ENCODE measurements at places on chromosomes 6 and 20.
A peak's percentile ranks its signal among the peaks of the same experiment; 100 is the strongest.

DNA sequence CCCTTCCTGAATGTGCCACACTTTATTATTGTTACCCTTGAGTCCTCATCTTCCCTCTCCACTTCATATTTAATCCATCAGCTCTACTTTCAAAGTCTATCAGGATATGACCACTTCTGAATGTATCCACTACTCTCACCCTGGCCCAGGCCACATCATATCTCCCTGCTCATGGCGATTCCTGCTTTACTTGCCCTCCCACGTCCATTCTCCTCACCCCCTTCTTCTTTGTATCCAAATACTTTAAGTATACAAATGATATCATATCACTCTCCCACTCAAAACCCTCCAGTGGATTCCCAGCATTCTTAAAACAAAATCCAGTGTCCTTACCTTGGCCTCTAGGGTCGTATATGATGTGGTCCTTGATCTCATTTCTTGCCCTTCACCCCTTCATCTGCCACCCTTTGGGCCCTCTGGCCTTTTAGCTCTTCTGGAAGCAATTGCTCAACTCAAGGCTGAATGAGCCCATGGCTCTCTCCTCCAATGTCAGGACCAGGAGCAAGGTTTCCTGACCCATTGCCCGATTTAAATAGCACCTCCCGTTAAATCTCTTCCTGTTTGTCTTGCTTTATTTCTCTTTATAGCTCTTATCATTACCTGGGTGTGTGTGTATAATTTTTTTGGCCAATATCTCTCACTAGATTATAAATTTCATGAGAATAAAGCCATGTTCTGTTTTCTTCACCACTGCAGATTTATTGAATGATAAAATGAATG is 205.9 kb upstream of the ECI2 start:
- H3K27ac ChIP-seq = no peak overlapping the region
- no peak for ATAC-seq
- no peak overlapping the region for H3K4me3 ChIP-seq

GRCh38 chr6:147522597-147522996 is 14.1 kb downstream of the SAMD5 start:
- H3K4me1 ChIP-seq = no peaks in the 10 kb centered on the region
- no peak for ATAC-seq
- H3K27me3 ChIP-seq = peaks cover 36% of the 10 kb centered on the region
- no peaks in the 10 kb centered on the region for H3K36me3 ChIP-seq
- H3K27ac ChIP-seq = no peak overlapping the region

DNA sequence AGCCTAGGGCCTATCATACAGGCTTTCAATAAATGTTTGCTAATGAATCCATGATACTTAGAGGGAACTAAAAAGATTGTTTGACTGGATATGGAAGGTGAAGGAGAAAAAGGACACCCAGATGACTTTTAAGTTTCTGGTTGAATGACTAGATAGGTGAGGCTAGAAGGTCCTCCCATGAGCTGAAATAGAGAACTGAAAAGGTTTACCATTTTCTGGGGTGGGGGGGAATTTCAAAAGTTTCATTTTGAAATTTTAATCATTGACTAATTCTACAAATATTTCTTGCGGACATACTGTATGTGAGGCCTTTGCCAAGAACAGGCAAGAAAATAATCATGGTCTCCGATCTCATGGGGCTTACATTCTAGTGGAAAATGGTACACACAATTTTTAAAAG is 17.9 kb upstream of the ZBTB2 start:
- peaks cover 24% of the 10 kb centered on the region for H3K4me1 ChIP-seq
- H3K27me3 ChIP-seq = no peaks in the 10 kb centered on the region
- peaks cover 92% of the 10 kb centered on the region for H3K36me3 ChIP-seq
- no peak overlapping the region for H3K4me3 ChIP-seq
- no peak for ATAC-seq

GRCh38 chr6:143939364-143939763 is 68.7 kb downstream of the PLAGL1 start:
- no peaks in the 10 kb centered on the region for H3K36me3 ChIP-seq
- no peaks in the 10 kb centered on the region for H3K27me3 ChIP-seq
- peak overlapping the region; percentile 6 for H3K27ac ChIP-seq
- no peak overlapping the region for H3K4me3 ChIP-seq
- H3K4me1 ChIP-seq = peaks cover 5% of the 10 kb centered on the region

DNA sequence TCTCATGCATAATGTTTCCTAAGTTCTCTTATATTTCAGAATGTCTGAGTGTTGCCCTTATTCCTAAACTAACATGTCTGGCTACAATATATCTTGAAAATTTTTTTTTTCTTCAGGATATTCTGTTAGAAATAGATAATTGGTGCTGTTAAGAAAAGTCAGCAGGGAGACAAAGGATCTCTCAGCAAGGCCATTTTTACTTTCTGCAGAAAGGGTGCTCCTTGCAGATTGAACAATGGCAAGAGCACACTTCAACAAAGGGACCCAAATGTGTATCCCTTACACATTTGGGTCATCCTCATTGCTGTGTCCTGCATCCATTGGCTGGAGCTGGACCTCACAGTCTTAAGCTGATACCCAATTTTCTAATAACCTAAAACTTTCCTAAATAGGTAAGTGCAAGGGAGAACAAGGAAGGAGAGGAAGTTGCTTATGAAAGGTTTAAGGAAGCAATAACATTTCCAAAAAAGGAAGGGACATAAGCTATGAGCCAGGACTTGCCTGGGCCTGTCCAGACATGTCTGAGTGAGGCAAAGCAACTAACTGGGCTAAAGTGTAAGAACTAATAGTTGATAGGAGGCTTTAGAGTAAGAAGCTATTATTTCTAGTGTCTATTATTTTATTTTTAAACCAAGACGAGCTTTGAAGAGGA is 429.6 kb downstream of the BCKDHB start:
- H3K36me3 ChIP-seq = no peaks in the 10 kb centered on the region
- no peaks in the 10 kb centered on the region for H3K4me1 ChIP-seq
- peaks cover 7% of the 10 kb centered on the region for H3K27me3 ChIP-seq
- H3K27ac ChIP-seq = peak overlapping the region; percentile 2
- ATAC-seq = no peak

DNA sequence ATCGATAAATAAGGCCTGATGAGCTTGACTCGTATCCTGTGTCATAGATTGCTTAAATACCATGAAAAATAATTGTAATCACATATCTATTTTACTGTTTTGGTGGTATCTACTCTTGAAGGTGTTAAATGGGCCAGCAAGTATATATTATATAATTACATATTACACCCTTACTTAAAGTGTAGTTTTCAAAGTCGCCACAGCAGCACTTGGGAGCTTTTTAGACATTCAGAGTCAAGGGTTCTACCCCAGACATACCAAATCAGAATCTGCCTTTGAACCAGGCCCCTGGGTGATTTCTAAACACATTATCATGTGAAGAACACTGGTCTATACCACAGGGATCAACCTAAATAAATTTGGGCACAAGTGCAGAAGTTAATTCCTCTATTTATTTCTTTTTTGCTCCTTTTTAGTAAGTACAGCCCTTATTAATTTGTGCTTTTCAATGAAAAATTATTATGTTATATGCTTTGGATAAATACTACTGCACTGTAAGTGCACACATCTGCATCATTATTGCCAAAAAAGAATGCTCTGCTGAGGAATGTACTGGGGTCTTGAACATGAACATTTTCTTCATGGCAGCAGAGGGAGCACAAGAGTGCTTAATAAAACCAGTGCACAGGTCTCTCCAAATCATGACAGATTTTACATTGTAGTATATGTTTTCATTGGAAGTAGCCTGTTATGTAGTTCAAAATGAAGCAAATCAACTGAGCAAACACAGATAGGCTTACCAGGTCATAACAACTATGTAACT is 3.1 kb upstream of the ATXN1 start:
- ATAC-seq = no peak
- peaks cover 36% of the 10 kb centered on the region for H3K36me3 ChIP-seq
- H3K4me3 ChIP-seq = peak overlapping the region; percentile 93
- peaks cover 30% of the 10 kb centered on the region for H3K4me1 ChIP-seq

DNA sequence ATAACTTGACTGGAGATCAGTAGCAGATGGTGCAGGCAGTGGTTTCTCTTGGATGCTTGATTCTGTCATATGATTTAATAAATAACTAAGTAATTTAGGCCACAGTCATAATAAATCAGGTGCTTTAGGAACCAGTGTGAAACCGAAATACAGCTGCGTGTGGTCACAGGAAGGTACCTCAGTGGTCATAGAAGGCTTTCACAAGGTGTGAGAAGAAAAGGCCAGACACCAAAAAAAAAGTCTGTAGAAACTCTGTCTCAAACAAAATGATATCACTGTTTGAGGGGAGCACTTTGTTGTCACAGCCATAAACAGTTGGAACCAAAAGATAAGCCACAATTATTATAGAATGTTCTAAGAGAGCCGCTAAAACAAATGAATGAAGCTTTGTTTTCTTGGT is 56.5 kb downstream of the ARMC2 start:
- no peak overlapping the region for H3K27ac ChIP-seq
- no peak overlapping the region for H3K4me3 ChIP-seq
- peak; percentile 18 for ATAC-seq
- H3K4me1 ChIP-seq = no peaks in the 10 kb centered on the region

DNA sequence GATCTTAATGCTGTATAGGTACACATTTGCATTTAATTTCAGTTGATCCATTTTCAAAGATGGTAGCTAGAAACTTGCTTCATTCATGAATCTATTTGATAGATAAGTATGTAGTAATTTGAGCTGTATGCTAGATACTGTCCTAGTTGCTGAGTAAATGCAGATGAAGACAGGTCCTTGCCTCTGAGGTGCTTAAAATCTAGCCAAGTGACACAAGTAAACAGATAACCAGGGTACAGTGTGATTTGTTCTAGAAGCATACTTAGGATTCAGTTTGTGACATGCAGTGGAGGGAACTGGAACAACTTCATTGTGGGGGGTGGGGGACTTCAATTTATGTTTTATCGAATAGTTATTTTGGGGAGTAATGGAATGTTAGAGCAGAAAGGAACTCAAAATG is 9.2 kb downstream of the CHMP4B start:
- ATAC-seq = no peak
- no peak overlapping the region for H3K4me3 ChIP-seq
- no peaks in the 10 kb centered on the region for H3K27me3 ChIP-seq
- H3K36me3 ChIP-seq = peaks cover 72% of the 10 kb centered on the region

DNA sequence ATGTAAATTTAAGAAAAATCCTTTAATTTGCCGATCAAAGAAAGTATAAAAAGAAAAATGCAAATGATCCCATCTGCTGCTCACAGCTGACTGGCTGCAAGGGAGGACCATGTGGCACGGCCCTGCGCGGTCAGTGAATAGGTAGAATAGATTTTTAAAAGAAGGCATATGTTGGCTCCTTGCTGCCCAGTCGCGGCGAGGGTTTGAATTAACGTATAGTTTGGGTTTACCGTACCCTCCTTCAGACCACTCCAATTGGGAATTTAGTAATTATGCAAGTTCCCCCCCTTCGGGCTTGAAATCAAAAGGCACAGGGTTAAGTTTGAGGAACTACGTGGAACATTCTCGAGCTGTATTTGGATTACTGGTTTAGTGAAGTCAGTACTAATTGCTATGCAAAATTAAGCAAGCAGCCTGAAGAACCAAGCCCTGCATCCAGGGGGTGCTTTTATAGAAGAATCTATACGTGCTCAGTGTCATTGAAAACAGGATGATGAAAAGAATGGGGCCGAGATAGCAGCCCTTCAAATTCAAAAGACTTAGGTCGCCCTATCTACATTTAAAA is 1.1 kb upstream of the BEND3 start:
- peak overlapping the region; percentile 78 for H3K4me3 ChIP-seq
- H3K36me3 ChIP-seq = no peaks in the 10 kb centered on the region
- no peak for ATAC-seq
- no peaks in the 10 kb centered on the region for H3K4me1 ChIP-seq
- H3K27me3 ChIP-seq = peaks cover 7% of the 10 kb centered on the region
- H3K27ac ChIP-seq = peak overlapping the region; percentile 61
